Vagina (tissue), 2 donors: ENCODE measurements at places on chromosomes 2 and 18.

- DNase-seq: no peak
These were observed 19.4 kb upstream of the RNF149 start for GRCh38 chr2:101327863-101328394.

- DNase-seq: no peak
These were observed 147.0 kb downstream of the NEDD4L start for GRCh38 chr18:58190842-58191530.

DNA sequence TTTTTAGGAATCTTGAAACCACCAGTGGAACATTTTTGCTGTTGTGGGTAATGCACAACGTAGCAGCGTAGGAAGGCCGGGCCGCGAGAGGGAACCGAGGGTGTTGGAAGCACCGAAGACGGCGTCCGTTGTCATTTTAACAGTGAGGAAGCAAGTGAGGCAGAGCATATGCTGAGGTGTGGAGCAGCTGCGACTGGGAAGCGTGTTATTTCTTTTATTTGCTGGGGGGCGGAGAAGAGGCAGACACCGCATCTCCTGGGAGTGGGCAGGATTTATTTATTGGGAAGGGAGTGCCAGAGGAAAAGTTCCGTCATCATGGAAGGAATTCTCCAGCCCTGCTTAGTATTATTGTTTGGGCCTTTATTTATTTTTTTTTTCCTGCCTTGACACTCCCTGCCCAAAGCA is 232.8 kb downstream of the KLHL29 start:
- no peak for DNase-seq

DNA sequence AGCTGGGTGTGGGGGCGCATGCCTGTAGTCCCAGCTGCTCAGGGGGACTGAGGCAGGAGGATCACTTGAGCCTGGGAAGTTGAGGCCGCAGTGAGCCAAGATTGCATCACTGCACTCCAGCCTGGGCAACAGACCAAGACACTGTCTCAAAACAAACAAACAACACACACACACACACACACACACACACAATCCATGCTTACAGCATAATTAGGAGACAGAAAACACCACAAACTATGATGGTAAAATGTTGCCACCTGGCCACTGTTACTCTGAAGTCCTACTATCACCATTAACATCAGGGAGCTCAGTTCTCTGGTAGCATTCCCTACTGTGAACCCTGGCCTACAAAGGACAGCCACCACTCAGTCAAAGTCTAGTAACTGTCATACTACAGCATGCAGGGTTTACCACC is 18.3 kb downstream of the DNPEP start:
- no peak for DNase-seq
